Colonic mucosa (tissue), 4 donors: ENCODE measurements at places on chromosomes 1 and 21. TPM values are rescaled to one million over a fixed set of nuclear protein-coding genes. Genes with fewer than 3 reads are reported as not detected.
A peak's percentile ranks its signal among the peaks of the same experiment; 100 is the strongest.

DNA sequence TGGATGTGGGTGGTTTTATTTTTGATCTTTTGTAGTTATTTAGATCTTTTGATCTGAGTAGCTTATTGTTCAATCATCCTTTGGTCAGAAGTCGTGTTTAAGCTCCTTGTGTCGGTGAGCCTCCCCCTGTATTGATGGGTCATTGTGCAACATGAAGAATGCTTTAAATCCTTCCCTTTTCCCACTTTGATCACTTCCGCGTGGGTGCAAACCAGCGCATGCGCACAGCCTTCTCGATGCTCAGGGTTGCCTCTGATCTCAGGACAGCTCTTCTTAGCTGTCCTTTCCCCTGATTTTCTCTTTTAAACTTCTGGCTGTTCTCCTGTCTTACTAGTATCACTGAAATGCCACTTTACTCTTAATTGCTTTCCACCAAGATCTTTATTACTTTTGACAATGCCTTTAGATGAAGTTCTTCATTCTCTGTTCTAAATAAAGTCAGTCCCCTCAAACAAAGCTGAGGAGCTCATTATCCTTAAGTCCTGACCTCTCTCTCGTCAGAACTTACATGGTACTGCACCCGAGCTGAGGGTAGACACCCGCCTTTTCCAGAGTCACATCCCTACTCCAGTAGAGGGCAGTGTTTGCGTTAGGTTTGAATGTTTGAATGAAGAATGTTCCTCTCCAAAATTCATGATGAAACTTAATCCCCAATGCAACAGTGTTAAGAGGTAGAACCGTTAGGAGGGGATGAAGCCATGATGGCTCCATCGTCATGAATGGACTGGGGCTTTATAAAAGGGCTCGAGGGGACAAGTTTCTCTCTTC, 547.9 kb upstream of the TMPRSS15 start:
- no peak overlapping the region for H3K4me3 ChIP-seq
- H3K27ac ChIP-seq = no peak overlapping the region
- H3K4me1 ChIP-seq = no peaks in the 10 kb centered on the region
- no peaks in the 10 kb centered on the region for H3K36me3 ChIP-seq
- no peaks in the 10 kb centered on the region for H3K27me3 ChIP-seq

- peak overlapping the region; percentile 3 for H3K27ac ChIP-seq
- no peak overlapping the region for H3K4me3 ChIP-seq
- H3K36me3 ChIP-seq = no peaks in the 10 kb centered on the region
These were observed 88.1 kb upstream of the HNRNPU start for GRCh38 chr1:244952280-244952933.

DNA sequence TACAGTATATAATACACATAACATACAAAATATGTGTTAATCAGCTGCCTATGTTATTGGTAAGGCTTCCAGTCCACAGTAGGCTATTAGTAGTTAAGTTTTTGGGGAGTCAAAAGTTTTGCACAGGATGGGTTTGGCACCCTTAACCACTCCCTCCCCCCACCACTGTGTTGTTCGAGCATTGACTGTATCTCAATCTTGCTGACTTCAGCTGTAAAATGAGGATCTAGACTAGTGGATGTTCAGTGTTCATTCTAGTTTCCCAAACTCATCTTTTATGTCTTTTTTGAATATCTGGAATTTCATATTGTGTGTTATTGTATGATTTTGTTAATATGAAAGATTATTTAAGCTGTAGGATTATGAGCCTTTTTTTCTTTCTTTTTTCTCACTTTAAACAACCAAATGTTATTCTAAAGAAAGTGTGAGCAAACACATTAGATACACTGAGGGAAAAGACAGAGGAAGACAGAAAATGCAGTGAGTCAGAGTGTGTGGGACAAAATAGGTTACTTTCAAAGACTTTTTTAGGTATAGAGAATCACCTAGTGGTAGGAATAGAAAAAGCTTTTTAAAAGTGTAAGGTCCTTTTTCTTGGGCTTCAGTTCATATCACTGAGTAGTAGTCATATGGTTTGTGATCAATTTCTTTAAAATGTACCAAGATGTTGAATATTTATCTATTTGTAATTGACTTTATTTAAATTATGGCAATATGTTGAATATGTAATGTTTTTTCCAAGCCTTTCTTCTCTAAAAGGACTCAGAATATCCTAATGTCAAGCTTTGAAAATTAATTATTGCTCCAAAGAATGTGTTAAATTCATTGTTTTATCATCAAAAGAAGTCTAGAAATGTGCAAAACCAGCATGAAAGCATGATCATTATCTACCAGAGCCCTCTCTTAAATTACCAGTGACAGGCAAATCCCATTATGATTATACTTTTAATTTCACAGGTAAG, 17.9 kb upstream of the CENPF start:
- no peaks in the 10 kb centered on the region for H3K36me3 ChIP-seq
- no peaks in the 10 kb centered on the region for H3K27me3 ChIP-seq
- no peaks in the 10 kb centered on the region for H3K4me1 ChIP-seq
- H3K4me3 ChIP-seq = no peak overlapping the region

DNA sequence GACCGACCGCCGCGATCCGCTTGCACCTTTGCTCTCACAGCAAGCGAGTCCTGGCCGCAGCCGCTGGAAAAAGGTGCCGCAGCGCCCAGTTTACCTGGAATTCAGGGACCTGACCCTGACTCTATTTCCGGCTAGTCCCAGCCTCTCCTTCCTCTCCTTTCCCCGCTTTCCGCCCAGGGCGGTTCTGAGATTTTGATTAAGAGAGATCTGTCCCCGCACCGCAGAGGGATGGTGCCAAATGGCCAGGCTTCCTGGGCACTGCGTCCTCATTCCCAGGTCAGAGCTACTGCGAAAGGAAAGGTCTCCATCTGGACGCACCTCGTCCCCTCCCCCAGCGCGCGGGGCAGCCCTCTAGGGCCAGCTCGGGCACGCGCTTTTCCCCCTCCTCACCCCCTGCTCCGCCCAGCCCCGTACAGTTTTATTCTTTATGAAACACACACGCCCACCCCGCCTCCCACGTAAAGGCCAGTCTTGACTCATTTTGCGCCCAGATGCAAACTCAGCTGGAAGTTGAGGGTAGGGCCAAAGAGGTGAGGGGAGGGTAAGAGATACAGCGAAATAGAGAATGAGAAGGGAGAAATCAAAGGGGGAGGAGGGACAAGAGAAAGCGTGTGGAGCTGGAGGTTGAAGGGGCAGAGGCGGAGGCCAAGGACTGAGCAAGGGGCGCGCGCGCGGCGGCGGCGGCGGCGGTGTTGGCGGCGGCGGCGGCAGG, 411.8 kb upstream of the ESRRG start:
- no peak for DNase-seq
- no peaks in the 10 kb centered on the region for H3K36me3 ChIP-seq
- H3K4me1 ChIP-seq = no peaks in the 10 kb centered on the region
- peaks cover 62% of the 10 kb centered on the region for H3K27me3 ChIP-seq
- H3K4me3 ChIP-seq = peak overlapping the region; percentile 22

The TNNT2 gene
- 4.2 TPM for total RNA-seq

The NCF2 gene
- 2.5 TPM for total RNA-seq
